ENCODE measurements at places on chromosomes 6 and 20.

DNA sequence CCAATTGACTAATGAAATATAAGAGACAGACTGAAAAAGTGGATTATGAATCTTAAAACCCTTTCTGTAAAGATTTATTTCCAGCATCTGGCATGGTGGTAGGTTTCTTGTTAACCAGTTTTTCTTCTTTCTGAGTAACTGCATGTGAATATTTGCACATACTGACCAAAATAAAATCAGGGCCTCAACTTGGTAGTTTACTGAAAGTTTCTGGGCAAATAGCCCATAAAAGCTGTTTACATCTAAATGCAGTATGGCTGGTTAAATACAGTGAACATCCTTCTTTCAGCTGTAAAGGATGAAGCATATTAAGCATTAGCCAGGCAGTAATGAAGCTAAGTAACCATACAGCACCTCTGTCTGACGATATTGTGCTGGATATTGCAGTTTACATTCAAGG lies 83.6 kb upstream of the EYS start:
- DNase-seq, result no peak

- DNase-seq, result peak; percentile 77
Observed at GRCh38 chr6:150418827-150419594, 50.2 kb downstream of the IYD start.

DNA sequence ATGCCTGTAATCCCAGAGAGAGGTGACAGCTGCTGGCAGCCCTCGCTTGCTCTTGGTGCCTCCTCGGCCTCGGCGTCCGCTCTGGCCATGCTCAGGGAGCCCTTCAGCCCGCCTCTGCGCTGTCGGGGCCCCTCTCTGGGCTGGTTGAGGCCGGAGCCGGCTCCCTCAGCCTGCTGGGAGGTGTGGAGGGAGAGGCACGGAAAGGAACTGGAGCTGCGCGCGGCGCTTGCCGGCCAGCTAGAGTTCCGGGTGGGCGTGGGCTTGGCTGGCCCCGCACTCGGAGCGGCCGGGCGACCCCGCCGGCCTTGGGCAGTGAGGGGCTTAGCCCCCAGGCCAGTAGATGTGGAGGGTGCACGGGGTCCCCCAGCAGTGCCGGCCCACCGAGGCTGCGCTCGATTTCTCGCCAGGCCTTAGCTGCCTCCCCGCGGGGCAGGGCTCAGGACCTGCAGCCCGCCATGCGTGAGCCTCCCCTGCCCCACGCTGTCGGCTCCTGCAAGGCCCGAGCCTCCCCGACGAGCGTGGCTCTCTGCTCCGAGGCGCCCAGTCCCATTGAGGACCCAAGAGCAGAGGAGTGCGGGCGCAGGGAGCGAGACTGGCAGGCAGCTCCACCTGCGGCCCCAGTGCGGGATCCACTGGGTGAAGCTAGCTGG lies 34.6 kb downstream of the C6orf52 start:
- no peak for DNase-seq

DNA sequence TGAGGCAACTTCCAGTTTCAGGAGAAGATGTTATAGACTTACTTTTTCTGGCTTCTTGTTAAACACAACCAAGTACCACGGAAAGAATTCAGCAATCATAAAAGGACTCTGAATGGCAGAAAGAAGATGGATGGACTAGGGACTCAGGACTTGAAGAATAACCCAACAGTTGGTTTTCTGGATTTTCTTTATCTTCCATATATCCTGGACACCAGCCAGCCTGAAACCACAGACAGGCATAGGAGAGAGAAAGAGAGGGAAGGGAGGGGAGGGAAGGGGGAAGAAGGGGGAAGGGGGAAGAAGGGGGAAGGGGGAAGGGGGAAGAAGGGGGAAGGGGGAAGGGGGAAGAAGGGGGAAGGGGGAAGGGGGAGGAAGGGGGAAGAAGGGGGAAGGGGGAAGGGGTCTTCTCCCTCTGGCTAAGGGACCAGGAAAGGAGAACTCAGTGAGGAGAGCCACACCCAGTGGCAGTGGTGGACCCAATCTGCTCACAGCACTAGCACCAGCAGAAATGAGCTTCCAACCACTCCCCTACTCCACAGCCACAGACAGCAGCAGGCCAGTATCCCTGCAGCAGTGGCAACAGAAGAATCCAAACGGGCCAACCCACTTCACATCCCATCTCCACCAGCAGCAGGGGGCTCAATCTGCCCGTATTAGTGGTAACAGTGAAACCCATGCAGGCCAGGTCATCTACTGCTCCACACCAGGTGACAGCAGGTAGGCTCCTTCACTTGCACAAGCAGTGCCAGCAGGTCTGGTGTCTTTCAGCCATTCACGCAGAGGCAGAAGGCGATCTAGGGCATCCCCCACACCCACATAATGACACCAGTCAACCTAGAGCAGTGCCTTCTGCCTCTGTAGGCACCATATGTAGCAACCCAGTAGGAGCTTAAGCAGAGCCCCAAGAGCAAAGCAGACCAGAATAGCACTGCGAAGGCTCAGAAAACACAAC lies 78.6 kb downstream of the TRMT6 start:
- no peak for DNase-seq

DNA sequence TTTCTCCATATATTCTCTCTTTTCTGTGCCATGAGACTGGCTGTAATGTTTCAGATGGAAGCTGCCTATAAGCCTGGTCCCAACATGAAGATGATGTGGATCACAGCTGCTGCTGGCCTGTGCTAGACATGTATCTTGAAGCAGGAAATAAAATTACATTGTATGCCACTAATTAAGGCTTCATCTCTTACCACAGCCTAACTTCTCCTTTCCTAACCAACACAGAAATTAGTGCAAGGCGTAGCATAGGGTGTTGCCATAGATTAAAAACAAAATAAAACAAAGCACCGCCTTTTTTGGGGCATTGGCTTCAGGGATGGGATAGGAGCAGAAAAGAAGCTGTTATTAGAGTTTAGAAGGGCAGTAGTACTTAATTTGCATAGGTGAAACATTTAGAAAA lies 4.7 kb upstream of the SLC17A4 start:
- no peak for DNase-seq
